ENCODE measurements at places on chromosomes 3 and 15. TPM values are rescaled to one million over a fixed set of nuclear protein-coding genes. Genes with fewer than 3 reads are reported as not detected.

Gene UCN2
- total RNA-seq = not detected

GRCh38 chr3:157958457-157958856 lies 147.8 kb downstream of the SHOX2 start:
- no peak for DNase-seq

DNA sequence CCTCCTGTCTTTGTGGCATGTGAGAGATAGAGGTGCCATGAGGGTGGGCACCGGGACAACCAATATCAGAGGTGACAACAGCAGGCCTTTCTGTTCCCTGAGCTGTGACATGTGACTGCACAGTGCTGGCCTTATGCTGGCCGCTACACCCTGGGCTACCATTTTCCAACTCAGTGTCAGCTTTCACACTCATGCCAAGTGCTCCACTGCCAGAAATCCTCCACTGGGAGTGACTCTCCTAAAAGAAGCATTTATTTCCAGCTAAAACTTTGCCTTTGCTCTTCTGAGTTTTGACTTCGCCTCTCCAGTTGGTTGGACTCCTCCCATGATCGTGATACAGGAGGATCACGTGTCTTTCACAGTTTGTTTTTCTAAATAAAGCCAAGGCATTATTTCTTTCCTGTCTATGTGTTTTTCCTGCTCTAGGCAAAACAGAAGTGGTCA lies 31.4 kb downstream of the CA12 start:
- no peak for DNase-seq

Gene CPLX3
- total RNA-seq = not detected

DNA sequence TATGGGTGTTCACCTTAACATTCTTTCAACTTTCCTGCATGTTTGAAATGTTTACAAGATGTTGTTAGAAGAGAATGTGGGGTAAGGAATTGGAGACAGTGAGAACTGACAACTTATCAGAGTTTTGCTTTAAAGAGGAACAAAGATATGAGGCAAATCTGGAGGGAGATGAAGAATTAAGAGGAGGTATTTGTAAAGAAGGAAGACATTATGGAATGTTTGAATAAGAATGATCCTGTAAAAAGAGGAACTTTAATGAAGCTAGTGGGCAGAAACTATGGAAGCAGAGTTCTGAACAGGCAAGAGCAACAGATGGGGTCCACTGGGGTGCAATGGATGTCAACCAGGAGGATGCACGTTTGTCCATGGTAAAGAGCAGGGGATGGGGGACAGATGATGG lies 27.7 kb downstream of the PLD1 start:
- no peak for DNase-seq

Data from activated CD8-positive, alpha-beta T cell treated with anti-CD3 and anti-CD28 coated beads, Interleukin-2, amount 10 ng/mL, durations not matched to agents 7 days and 5 days (primary cell).